ENCODE measurements at places on chromosomes 4 and X.
A peak's percentile ranks its signal among the peaks of the same experiment; 100 is the strongest.

GRCh38 chr4:164204434-164204833 lies 549.5 kb upstream of the SMIM31 start:
- DNase-seq: peak; percentile 28

DNA sequence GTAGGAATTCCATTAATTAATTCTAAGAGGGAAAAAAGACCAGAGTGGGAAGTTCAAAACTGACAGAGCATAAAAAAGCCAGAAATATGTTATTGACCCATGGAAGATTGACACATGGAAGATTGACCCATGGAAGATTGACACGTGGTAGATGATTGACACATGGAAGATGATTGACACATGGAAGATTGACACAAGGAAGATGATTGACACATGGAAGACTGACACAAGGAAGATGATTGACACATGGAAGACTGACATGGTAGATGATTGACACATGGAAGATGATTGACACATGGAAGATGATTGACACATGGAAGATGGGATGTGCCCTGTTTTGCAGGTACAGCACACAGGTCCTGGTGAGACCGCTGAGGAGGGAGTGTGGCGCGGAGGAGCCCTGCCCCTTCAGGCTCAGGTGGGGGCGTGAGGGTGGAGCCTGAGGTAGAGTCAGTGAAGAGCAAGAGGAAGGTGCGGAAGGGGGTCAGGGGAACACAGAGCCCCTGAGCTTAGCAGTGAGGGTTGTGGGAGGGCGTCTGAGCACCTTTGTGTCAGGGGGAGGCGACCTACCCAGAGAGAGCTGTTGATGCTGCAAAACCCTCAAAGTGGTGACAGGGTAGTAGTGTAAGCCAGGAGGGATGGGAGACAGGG lies 15.8 kb upstream of the PDE6B start:
- no peak for DNase-seq

- no peak for DNase-seq
Measured at GRCh38 chrX:15985937-15986336, 131.3 kb upstream of the AP1S2 start.

DNA sequence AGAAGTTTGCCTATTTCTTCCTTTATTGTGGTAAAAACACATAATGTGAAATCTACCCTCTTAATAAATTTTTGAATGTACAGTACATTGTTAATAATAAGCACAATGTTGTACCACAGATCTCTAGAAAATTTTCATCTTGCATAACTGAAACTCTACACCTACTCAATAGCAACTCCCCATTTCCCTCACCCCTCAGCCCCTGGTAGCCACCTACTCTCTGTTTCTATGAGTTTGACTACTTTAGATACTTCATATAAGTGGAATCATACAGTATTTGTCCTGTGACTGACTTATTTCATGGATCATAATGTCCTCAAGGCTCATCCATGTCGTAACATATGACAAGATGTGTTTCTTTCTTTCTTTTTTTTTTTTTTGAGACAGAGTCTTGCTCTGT lies 446.4 kb downstream of the RPA4 start:
- no peak for DNase-seq

DNA sequence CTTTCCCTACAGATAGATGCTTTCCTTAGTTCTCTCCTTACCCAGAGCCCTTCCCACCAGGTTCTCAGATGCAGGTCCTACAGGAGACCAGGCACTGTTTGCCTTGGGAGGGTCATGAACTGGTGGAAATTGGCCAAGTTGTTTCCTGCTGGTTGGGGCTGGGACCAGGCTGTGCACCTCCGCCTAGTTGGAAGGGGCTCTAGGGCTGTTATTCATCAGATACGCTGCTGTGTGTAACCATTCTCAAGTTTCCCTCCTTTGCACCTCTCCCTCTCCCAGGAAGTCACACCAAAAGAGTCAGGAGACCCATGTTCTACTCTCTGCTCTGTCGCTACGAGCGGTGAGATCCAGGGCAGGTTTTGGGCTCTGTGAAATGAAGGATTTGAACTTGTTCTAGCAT lies 11.9 kb upstream of the VSIG1 start:
- no peak for DNase-seq

GRCh38 chrX:38220415-38221390 lies at the start of gene SRPX:
Gene SRPX, minus strand, starts transcription at chrX:38220871. Its CDS starts 79 bp downstream, at chrX:38220792.
- DNase-seq: no peak

DNA sequence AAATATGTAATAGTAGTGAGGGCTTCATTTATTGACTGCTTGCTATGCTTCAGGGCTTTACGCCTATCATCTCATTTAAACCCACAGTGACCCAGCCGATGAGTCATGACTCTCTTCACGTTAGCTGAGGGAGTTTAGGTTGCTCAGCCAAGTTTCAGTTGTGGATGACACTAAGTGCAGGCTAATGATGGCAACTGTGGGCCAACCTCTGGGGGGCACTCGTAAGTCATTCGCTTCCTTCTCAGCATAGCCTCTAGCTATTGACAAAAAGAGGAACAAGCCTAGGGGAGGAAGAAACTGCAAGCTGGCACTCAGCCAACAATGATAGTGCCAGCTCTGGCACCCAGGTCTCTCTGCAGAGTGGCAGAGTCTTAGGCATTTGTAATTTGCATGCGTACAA lies 325.0 kb downstream of the ARHGAP10 start:
- DNase-seq: no peak

DNA sequence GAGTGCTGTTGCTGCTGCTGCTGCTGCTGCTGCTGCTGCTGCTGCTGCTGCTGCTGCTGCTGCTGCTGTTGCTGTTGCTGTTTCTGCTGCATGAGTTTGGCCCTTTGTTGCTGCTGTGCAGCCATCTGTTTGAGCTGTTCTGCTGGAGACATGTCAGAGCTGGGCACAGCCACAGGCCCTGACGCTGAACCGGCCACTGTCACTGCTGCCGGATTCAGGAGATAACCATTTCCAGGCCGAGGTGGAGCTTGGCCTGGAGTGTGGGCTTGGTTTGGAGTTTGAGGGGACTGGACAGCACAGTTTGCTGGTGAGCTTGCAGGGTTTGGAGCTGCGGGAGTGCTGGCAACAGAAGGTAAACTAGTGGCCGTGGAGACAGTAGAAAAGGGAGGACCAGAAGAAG lies 224.3 kb downstream of the MGST2 start:
- no peak for DNase-seq

DNA sequence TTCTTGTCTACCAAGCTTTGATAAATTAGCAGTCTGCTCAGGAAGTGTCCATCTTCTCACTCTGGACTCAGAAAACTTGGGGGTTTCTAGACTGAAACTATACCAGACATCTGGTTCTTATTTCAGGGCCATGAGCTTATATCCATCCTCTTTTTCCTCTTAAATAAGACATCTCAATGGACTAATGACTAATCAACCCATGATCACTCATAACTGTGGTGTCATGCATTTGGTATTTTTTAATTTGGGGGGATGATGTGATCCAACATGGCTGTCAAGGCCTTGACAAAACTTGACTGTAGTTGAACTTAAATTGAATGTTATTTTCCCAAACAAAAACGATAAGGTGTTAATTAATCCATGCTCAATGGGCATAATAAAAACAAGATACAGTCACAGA lies 87.8 kb downstream of the GPRASP3 start:
- no peak for DNase-seq

DNA sequence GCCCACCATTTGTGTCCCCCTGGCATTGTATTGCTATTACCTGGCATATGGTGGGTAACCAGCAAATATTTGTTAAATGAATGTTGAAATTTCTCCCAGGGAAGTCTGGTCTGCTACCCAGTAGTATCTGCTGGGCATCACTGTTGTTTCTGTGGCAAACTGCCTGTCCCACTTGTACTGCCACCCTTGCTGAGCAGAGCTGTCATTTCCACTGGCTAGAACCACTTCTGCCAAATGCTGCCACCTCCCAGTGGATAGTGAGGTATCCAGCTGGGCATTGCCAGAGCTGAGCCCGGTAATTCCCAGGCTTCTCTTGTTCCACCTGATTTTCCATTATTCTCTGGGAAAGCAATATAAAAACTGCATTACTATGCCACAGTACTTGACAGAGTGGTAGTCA lies 186.7 kb upstream of the NOCT start:
- no peak for DNase-seq

- DNase-seq: no peak
Measured at GRCh38 chr4:185969657-185970056, 99.3 kb upstream of the TLR3 start.

- no peak for DNase-seq
Measured at GRCh38 chr4:13371048-13371447, 113.1 kb downstream of the RAB28 start.

DNA sequence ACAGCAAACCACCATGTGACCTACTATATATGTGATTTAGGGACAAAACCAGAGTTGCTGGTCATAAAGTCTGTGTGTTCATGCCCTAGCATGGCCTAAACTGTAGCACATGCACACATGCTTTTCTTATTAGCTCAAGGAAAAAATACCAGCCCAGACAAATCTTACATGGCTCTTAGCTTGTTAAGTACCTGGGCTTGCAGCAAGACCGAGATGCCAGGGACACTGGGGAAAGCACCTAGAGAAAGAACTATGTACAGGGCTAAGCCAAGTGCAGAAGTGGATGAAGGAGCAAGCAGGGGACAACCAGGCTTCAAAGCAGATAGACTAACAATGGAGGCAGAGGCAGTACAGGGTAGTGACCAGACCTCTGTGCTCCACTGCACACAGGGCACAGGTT lies 3.4 kb upstream of the GABRE start:
- DNase-seq: no peak

DNA sequence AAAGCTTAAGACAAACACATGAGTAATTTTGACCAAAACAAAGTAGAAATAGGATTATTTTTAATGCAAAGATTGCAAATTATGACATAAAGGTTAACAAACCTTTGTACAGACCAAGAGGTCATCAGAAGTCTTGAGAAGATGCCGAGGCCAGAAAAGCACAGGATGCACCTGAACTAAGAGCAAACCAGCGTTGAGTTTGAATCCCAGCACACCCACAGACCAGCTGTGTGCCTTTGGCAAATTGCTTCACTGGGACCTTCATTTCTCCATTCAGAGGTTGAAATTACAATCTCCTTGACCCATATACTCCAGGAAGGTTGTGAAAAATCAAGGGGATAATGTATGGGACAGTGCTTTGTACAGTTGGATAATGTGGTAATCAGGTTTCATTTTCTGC lies 56.6 kb downstream of the PPM1K start:
- no peak for DNase-seq

DNA sequence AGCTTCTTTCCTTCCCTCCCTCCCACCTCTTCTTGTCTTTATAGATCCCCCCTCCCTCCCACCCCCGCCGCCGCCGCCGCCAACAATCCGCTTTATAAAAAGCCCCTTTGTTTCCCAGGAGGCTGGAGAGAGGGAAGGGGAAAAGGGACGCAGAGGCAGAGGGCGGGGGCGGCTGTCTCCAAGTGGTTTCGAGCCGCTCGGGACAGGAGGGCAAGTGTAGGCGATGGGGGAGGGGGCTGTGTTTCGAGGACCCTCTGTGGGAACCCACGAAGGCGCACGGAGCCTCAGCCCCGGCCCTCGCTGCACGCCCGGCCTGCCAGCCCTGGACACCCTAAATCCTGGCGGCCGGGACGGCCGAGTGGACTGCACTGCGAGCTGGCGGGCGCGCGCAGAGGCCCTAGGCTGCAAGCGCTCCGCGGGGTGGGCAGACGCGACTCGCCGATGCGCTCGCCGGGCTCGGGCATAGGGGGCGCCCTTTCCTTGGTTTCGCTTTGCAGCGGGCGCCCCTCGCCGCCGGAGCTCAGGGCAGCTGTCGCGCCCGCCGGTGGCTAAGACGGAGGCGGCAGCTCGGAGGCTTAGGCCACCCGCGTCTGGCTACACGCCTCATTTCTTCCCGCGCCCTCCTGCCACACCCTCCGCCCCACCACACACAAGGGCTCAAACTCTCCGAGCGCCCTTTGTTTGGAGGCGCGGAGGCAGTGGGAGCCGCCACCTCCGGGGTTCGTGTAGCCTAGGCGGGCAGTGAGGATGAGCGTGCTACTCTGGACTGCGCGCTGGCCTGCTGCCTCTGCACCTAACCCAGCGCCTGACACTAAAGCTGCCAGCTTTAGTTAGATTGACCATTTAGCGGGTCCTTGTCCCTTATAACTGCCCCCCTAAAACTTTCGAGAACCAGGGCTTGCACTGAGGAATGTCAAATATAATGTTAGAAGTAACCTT lies 2.2 kb downstream of the MAMLD1 start:
- no peak for DNase-seq

DNA sequence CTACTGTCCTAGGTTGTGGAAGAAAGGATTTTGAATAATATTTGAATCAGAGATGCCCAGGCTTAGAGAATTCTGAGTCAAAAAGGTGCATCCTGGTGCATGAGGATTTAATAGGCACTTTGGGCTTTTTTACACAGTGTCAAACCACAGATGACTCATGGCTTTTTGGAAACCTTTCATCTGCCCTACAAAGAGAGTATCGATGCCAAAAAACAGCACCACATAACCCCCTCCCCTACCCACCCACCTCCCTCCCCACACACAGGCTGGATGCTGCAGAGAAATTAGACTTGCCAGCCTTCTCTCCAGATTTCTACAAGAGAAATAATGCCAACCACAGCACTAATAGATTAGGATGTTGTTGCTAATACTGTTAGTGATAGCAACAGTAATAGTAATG lies 779.3 kb downstream of the NLGN4X start:
- DNase-seq: no peak

GRCh38 chr4:6271701-6272465 lies 2.2 kb downstream of the WFS1 start:
- no peak for DNase-seq

DNA sequence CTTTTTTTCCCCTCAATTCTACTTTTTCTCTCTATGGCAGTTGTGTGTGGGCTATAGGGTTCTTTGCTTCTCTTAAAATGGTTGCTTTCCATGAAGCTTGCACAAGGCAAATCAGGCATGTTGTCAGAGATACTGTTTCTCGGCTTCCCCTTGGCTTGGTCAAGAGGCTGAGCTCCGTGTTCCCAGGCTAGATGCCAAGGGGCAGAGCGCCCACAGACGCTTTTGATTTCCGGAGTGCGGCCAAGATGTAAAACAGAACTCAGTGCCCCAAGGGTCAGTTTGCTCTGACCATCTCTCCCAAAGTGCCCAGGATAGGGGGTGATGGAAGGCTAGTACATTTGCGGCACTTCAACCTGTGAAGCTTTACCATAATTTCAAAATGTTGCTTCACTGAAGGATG lies 64.2 kb upstream of the DIPK2B start:
- DNase-seq: no peak

- no peak for DNase-seq
Measured at GRCh38 chr4:138977524-138977923, 38.1 kb upstream of the NOCT start.

- DNase-seq: no peak
Measured at GRCh38 chrX:109842611-109843010, 109.6 kb upstream of the ACSL4 start.

- DNase-seq: no peak
Measured at GRCh38 chrX:102517326-102517725, 787 bp upstream of the TMSB15A start.
